Spinal cord (tissue), 10 donors: ENCODE measurements at places on chromosomes 3 and 15. TPM values are rescaled to one million over a fixed set of nuclear protein-coding genes. Genes with fewer than 3 reads are reported as not detected.

The SLC6A1 gene
- total RNA-seq: 228 TPM

The ZNF620 gene
- total RNA-seq: 10.5 TPM

The HPS3 gene
- 22.9 TPM for total RNA-seq

The STRIT1 gene
- 0.59 TPM for total RNA-seq

The ANKRD34C gene
- total RNA-seq: 0.99 TPM

The HIGD2B gene
- not detected for total RNA-seq

The IQCF5 gene
- not detected for total RNA-seq

The RLBP1 gene
- total RNA-seq: 3.6 TPM

The GHSR gene
- 0.17 TPM for total RNA-seq

The OSTN gene
- 0.17 TPM for total RNA-seq

The CCDC14 gene
- total RNA-seq: 66.4 TPM

DNA sequence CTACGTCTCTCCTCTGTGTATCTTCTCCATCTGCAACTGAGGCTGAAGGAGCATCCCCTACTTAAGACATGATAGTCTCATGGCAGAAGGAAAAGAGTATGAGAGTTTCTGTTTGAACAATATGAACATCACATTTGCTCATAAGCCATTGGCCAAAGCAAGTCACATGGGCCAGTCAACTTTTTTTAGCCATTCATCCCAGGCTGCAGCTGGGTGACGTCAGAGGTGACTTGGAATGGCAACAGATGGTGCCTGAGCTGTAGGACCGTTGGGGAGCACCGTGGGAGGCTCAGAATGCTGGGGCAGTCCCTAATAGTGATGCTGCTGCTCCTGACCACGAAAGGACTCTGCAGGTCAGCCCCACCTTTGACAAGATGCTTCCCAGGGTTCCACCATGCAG lies 58.7 kb downstream of the CRTC3 start:
- DNase-seq: no peak

DNA sequence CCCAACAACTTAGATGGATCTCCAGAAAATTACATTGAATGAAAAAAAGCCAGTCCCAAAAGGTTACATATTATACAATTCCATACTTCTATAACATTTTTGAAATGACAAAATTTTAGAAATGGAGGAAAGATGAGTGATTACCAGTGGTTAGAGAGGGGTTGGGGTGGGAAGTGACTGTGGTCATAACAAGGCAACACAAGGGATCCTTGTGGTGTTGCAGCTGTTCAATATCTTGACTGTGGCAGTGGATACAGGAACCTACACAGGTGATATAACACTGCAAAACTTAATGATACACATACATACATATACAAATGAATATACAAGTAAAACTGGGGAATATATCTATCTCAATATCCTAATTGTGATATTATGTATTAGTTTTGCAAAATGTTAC lies 9.6 kb downstream of the GOLGB1 start:
- no peak for DNase-seq

- no peak for DNase-seq
Observed at GRCh38 chr15:35054380-35054779, 30.7 kb downstream of the NANOGP8 start.

- DNase-seq: no peak
Observed at GRCh38 chr15:66570842-66571478, 5.2 kb upstream of the LCTL start.

DNA sequence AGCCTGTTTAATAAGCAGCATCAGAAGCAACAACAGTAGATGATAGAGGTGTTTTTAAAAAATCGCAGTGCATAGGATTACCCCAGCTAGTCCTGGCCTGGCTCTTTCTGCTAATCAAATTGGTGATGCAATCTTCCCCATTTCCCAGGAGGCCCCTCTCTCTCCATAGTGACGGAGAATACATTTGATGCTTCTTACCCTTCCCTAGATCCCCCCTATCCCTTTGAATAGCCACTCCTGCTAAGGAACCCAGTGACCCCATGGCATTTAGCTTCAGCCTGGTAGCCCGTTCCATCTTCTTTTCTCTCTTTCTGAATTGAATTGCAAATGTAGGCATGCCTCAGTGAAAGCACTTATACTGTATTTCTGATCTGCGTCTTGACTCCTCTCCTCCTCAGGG lies 223.6 kb upstream of the GAP43 start:
- no peak for DNase-seq

- no peak for DNase-seq
Observed at GRCh38 chr3:177201700-177202397, 4.6 kb upstream of the TBL1XR1 start.

DNA sequence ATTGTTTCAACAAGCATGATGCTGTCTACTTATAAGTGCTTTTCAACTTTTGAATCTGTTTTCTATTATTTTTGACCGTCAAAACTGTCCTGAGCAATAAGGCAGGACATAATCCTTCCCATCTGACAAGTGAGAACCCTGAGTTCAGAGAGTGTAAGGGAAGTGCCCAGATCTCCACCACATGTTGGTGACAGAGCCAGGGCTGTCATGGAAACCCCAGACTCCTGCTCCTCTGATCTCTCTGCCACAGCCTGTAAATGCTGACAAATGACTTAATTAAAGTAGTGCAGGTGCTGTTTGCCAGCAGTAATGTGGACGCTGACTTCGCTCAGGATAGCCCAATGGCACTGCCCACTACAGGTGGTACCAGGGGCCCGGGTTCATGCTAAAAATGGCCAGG lies 40.3 kb downstream of the SPSB4 start:
- no peak for DNase-seq

GRCh38 chr15:78614021-78614420 lies 6.8 kb downstream of the CHRNA3 start:
- DNase-seq: no peak

GRCh38 chr3:19159966-19160635 lies 11.8 kb downstream of the KCNH8 start:
- DNase-seq: no peak

GRCh38 chr3:29870136-29870535 lies 589.3 kb downstream of the RBMS3 start:
- DNase-seq: peak; percentile 54

- DNase-seq: no peak
Observed at GRCh38 chr3:183958775-183959174, 58.9 kb downstream of the ABCC5 start.

DNA sequence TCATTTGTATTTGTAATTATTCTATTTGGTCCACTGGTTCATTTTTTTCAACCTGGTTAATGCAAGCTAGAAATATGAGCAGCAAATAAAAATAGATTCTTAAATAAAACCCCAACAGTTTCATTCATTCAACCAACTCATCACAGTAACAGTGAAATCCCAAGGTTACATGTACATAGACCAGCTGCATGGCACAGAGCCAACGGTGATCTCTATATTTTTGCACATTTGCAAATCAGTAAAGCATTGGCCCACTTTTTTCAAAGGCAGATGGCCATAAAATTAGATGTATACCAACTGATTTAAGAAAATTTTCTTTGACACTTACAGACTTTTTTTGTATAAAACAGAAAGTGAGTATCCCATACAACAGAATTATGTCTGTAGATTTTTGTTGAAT lies 49.3 kb downstream of the STRIT1 start:
- peak; percentile 9 for DNase-seq

GRCh38 chr3:46677411-46677726 lies 16.1 kb downstream of the ALS2CL start:
- DNase-seq: no peak

GRCh38 chr3:2851835-2852234 lies 258.3 kb downstream of the IL5RA start:
- DNase-seq: no peak

DNA sequence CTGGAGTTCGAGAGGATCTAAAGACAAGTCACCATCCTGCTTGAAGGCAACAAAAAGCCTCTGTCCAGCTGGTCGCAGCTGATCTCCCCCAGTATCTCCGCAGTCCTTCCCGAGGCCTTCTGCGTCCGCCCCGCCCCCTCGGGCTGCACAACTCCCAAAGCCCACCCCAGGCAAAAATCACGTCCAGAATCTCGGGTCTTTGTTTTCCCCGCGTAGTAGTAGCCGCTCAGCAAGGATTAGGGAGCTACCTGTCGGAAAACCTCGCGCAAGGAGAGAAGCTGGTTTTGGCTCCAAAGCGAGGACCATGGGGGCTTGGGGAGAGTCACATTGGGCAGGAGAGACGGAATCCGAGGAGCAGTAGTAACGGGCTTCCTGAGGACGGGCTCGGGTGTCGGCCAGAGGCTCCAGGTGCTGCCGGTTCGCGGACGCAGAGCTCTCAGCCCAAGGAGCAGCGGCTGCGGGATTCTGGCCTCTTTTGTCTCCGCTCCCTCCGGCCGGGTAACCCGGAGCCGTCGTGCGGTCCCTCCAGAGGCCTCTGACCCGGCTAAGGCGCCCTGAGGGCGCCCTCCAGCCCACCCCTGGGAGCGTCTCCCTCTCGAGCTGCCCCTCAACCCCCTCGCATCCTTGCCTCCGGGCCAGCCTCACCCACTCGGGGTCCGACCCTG lies 401 bp downstream of the ZSCAN29 start:
- DNase-seq: peak; percentile 50

GRCh38 chr15:66938114-66938830 lies 127.1 kb upstream of the SMAD3 start:
- DNase-seq: no peak

- no peak for DNase-seq
Observed at GRCh38 chr15:68424754-68425390, 7.1 kb downstream of the ITGA11 start.

DNA sequence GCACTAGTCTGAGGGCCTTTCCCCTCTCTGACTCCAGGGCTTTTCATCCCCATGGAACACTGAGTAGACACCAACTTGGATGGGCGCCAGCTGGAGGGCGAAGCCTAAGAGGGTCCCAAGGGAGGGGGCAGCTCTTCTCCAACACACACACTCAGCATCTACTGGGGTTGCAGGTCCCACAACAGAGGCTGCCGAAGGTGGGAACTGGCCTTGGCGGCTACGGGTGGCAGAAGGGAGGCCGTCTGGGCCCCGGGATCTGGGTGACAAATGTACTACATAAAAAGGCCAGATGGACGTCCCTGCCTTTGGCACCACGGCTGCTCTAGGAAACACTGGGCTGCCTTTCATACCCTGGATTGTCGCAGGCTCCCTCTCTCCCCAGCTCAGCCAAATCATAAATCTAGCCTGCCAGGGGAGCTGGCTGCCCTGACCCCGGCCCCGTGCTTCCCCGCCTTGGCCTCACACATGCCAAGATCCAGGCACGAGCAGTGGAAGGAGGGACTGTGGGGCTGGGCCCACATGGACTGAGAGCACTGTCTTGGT lies 31.5 kb downstream of the SEMA5B start:
- no peak for DNase-seq

GRCh38 chr3:46909535-46910161 lies 32.1 kb downstream of the PTH1R start:
- peak; percentile 57 for DNase-seq

DNA sequence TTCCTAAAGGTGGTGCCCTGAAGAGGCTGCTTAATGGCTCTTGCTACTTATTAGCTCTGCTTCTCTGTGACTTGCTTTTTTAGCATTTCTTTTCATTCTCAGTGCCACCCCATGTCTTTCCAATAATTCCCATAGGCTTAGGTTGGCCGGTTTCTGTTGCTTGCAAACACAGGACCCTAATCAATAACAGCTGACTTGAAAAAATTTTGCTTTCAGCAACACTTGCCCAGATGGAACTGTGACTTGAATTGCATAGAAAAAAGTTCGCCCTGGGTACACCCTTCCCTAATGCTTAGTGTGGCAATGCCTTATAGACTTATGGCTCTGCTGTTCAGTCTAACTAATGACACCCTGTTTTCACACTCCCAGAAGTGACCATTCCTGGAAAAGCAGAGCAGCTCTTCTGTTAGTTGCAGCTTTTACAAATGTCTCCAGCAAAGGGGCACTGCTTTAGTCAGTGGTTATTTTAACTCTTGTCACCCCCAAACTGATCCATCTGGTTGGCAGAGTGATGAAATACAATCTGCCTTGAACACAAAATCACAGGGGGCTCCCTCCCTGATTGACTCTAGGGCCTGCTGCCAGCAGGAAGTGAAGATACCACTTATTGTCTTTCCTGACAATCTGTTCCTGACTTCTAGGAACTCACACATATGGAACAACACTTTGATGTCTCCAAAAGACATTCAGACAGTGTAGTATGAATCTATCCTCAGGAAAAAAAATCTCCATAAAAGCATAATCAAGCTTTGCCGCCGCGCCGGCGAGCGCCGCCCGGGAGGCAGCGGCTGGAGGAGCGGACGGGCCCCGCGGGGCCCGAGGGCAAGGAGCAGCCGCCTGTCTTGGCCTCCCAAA lies 9.7 kb upstream of the SLMAP start:
- DNase-seq: no peak

- DNase-seq: no peak
Observed at GRCh38 chr3:113985541-113985940, 37.7 kb downstream of the ZDHHC23 start.

GRCh38 chr3:168072323-168072650 lies 23.4 kb downstream of the GOLIM4 start:
- no peak for DNase-seq

- no peak for DNase-seq
Observed at GRCh38 chr15:87739081-87739480, 517.5 kb downstream of the NTRK3 start.

DNA sequence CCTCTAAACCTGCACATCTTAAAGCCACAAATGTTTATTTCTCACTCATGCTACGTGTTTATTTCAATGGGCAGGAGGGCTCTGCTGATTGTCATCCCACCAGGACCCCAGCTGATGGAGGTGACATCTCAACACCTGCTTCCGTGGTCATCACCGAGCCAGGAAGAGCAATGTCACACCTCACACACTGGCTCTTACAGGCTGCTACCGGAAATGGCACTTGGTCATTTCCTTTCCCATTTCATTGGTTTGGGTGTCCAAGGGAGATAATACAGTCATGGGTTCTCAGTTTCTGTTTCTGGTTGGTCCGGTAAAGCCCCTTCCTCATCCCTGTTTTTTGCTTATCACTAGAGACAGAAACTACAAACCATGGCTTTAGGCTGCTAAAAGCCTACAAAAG lies 41.9 kb downstream of the ABHD2 start:
- no peak for DNase-seq

DNA sequence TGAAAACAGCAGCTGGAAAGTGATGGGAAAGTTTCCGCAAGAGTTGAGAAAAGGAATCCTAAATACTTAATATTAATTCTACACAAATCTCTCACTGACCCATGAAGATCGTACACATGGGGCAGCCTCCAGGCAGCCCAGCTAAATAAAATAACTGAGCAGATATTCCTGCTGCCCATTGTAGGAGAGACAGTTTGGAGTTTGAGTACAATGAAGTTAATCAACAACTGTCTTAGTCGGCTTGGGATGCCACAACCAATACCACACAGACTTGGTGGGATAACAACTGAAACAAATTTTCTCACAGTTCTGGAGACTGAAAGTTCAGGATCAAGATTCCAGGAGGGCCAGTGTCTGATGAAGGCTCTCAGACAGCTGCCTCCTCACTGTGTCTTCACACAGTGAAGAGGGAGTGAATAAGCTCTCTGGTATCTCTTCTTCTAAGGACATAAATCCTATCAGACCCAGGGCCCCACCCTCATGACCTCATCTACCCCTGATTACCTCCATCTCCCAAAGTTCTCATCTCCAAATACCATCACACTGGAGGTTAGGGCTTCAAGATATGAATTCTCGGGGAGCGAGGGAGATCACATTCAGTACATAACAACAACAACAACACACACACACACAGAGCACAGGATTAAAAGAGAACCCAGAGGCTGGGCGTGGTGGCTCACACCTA lies 9.7 kb downstream of the TRPM7 start:
- no peak for DNase-seq

GRCh38 chr3:132803889-132804288 lies 81.7 kb upstream of the NPHP3 start:
- no peak for DNase-seq
